ENCODE measurements at places on chromosomes 2 and 18.

DNA sequence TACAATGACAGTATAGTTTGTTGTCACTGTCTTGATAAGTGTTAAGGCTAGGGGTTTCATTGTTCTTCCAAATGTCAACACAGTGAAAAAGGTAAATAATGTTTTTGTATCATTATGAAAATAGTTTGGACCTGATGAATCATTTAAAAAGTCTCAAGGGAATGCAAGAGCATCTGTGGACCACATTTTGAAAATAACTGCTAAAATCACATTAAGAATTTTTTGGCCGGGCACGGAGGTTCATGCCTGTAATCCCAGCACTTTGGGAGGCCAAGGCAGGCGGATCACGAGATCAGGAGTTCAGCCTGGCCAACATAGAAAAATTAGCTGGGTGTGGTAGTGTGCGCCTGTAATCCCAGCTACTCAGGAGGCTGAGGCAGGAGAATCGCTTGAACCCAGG, 10.3 kb downstream of the SCN1A start:
- no peak for DNase-seq

DNA sequence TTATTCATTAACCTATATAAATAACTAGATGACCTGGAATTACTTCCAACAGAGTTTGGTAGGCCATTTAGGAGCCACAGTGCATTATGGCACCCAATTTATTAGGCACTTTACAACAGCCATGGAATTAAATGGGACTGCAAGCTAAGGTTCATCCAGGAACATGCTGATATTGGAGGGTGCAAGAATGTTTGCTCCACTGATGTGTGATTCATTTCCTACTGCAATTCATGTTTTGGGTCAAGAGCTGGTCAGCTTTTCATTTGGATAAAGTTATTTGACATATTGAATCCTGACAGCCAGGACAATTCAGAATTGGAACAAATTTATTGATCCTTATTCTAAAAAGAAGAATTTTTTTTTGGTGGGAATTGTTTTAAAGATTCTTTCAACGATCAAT, 11.8 kb upstream of the LYPD1 start:
- DNase-seq = no peak

- DNase-seq = no peak
Measured at GRCh38 chr2:26471766-26472706, 5.9 kb downstream of the OTOF start.

DNA sequence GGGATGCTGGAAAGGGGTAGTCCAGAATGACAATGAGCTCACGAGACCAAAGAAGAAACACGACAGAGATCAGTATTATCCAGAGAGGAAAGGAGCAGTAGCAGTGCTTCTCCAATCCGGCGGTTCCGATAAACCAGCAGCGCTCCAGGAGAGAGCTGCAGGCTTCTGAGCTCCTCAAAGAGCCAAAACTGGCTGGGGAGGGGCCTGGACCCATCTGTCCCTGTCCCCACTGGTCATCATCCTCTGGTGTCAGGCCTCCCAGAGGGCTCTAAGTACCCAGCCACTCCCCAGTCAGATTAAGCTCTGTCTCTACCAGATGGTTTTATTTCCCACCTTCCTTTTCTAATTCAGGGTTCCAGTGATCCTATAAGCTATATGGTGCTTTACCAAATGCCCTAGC, 23.2 kb downstream of the DNAJC27 start:
- DNase-seq = no peak

DNA sequence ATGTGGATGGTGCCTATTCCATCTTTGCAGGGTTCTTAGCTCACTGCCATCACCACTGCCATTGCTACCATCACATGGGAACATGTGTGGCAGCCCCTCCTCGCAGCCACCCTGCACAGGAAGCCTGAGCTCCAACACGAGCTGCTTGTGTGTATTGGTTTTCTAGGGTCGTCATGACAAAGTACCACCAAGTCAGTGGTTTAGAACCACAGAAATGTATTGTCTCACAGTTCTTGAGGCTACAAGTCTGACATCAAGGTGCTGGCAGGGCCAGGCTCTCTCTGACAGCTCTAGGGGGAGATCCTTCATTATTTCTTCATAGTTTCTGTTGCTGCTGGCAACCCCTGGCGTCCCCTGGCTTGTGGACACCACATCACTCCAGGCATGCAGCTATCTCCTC, 10.3 kb upstream of the IL1R2 start:
- no peak for DNase-seq

DNA sequence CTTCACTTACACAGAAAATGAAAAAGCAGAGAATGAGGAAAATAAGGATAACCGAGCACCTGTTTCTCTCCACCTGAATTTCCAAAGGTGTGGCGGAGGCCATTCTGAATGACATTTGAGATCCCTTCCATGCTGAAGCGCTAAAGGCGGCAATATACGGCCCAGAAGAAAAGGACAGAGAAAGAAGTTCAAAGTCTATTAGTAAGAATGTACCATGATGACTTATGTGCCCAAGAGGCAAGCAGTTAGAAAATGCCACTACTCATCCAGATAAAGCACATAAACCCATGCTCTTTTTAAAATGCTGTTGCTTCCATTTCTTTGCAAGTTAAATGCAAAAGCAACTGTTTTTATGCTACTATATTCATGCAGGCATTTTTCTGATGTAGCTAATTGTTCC, 37.2 kb downstream of the FEZ2 start:
- DNase-seq = no peak

- DNase-seq = peak; percentile 10
Measured at GRCh38 chr18:26956863-26957262, 91.4 kb upstream of the AQP4 start.

- no peak for DNase-seq
Measured at GRCh38 chr2:36369716-36370115, 14.1 kb downstream of the CRIM1 start.

- no peak for DNase-seq
Measured at GRCh38 chr2:220446106-220446712, 818.8 kb downstream of the SLC4A3 start.

GRCh38 chr2:86416146-86416545, 25.0 kb upstream of the KDM3A start:
- no peak for DNase-seq

DNA sequence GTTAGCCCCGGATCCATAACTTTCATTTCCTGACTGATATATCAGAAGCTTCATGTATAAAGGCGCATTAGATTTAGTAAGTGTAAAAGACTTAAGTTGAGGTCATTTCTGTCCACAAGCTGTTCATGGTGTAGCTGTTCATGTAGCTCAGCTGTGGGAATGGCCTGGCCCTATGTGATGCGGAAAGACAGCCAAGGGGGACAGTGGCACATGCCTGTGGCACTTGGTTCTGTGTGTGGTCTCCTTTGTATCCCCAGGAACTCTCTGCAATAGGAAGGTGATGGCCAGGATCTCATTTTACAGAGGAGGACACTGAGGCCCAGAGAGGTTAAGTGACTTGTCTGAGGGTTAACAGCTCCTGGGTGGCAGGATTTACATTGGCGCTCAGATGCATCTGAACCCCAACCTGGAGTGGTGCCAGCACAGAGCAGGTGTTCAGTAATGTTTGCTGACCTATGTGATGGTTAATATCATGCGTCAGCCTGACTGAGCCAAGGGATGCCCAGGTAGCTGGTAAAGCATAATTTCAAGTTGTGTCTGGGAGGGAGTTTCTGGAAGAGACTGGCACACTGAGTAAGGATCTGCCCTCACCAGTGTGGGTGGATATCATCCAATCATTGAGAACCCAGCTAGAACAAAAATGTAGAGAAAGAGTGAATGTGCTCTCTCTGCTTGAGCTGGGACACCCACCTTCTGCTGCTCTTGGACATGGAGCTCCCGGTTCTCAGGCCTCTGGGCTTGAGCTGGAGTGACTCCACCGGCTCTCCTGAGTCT, 25.4 kb downstream of the HPCAL1 start:
- peak; percentile 11 for DNase-seq

GRCh38 chr2:213147538-213147937, 3.9 kb downstream of the IKZF2 start:
- DNase-seq = no peak

DNA sequence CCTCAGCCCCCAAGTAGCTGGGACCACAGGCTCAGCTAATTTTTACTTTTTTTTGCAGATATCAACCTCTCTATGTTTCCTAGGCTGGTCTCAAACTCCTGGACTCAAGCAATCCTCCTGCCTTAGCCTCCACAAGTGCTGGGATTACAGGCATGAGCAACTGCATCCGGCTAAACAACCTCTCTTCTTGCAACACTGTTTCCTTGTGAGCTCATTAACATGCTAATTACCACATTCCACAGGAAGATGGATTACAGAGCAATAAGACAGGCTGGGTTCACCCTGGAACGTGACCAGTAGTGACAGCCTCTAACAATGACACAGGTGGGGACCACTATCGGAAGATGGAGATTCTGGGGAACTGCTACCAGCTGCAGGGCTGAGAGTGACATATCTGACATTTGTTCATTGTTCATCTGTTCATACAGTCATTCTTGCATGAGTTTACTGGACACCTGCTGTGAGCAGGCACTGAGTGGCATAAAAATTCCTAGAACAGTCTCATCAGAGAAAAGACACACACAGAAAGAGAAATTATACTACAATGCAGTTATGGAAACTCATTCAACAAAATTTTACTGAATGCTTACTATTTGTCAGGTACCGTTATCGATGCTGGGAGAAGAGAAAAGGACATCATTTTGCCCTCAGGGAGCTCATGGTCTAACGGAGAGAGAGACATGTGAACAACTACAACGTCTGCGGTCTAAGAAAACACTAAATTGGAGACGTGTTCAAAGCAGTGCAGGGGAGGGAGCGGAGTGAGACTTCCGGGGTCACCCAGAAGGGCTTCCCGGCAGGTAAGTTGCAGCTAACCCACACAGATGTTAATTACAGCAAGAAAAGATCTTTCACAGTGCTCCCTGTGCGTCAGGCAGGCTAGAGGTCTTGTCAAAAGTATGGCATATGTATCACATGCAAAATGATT, 37.6 kb downstream of the PROC start:
- no peak for DNase-seq

- no peak for DNase-seq
Measured at GRCh38 chr18:79612291-79613108, 67.1 kb upstream of the CTDP1 start.

DNA sequence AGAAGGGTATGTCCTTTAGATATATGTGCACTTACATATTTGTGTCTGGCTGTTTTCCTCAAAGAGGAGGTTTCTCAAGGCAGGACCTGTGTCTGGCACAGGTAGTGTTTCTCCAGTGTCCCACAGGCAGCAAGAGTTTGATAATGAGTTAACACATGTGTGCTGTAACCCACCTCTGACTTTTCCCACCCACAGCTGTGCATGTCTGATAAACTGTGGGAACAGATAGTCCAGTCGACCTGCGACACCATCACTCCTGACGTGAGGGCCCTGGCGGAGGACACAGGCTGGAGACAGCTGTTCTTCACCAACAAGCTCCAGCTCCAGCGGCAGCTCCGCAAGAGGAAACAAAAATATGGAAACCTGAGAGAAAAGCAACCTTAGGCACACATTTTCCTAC, 58.2 kb downstream of the SLC16A14 start:
- no peak for DNase-seq

DNA sequence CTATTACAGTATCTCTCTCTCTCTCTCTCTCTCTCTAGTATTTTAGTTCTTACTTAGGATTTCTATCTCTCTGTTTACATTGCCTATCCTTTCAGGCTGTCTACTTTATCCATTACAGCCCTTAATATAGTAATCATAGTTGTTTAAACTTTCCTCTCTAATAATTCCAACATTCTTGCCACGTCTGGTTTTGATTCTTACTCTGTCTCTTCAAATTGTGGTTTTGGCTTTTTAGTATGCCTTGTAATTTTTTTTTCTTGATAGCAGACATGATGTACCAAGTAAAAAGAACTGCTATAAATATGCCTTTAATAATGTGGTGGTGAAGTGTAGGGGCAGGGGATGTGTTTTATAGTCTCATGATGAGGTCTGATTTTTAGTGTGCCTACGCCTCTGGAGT, 1809.5 kb upstream of the CELF4 start:
- DNase-seq = no peak

DNA sequence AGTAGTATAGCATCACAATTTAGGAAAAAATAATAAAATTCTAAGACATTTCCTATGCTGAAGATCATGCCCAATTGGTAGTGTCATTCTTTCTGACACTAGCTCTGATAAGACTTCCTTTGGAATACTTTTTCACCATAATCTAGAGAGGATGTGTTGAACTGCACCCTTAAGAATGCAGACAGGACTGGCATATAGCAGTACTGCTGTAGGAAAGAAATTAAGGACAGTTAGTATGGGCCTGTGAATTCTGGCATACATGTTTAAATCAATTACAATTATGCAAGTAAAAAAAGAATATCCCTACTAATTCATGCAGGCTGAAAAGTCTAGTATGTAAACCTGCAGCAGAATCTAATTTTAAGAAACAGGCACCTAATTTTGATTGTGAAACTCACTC, 15.4 kb downstream of the SF3B1 start:
- DNase-seq = no peak

DNA sequence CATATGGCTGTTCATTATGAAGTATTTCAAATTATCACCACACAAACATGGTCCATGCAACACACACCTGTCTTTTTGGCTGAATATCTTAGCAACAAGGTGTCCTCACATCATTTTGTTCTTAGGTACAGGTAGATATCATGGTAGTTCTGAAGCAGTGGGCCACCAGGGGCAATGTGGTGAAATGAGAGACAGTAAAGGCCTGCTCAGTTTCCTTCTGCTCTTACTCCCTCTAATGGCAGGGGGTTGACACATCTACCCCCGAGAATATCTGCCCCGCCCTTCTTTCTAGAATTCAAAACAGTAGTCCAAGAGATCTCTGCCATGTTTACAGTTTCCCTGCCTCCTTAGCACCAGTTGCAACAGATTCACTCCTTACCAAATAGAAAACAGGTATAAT, 147.0 kb upstream of the KLHL14 start:
- peak; percentile 64 for DNase-seq

- DNase-seq = no peak
Measured at GRCh38 chr2:195658541-195658890, 1.5 kb downstream of the SLC39A10 start.

DNA sequence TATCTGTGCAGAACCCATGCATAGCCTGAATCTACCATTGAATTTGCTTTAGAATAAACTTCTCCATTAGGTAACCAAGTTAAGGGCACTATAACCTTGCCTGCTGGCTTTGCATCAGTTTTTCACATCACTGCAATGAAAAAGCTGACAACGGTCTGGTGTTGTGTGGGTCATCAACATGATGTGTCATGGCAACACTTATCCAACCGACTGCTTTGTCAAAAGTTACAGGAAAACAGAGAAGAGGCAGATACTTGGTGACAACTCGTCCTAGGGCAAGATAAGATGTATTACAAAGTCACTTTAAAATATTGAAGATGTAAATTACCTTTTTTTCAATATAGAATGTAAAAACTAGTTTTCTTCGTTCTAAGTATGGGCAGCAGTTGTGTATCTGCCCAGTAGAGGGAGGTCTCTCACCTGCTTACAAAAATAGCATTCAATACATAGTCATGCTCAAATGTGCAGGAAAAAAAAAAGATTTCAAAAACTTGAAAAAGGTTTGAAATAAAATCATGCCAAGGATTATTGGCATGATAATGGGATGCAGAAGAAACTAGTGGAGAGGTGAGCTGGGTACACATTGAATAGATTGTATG, 96.3 kb downstream of the EVA1A start:
- DNase-seq = peak; percentile 18

- DNase-seq = no peak
Measured at GRCh38 chr2:157875641-157876065, 477 bp downstream of the ACVR1 start.

GRCh38 chr2:32271063-32271462, 6.4 kb upstream of the NLRC4 start:
- DNase-seq = no peak
